ENCODE measurements at places on chromosomes 16 and 17.

DNA sequence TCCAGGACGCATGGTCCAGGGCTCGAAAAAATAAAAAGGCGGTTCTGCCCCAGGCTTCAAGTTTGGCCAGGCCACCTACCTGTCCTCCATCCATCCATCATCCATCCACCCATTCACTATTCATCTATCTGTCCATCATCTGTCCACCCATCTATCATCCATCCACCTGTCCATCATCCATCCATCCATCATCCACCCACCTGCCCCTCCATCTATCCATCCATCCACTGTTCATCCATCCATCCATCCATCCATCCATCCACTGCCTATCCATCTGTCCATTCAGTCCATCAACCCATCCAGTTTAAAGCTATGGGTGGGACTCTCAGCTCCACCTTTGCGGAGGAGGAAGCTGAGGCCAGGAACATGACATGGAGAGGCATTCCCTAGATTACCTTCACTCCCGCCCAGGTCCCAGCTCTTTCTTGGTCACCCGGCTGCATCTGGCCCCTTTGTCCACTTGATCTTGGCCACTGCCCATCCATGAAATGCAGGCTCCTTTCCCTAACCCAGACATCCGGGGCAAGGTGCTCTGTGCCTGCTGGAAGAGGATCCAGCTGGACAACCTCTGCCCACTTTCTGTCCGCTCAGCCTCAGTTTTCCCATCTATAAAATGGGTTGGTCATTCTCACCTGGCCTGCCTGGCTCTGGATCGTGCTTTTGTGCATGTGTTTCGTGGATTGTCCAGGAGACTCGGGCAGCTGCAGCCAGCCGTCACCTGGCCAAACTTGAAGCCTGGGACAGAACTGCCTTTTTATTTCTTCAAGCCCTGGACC lies 236.0 kb upstream of the CIBAR2 start:
- DNase-seq, result no peak

- DNase-seq, result no peak
Measured at GRCh38 chr17:56177361-56177760, 24.1 kb downstream of the ANKFN1 start.

- no peak for DNase-seq
Measured at GRCh38 chr16:58306327-58306726, 11.5 kb upstream of the PRSS54 start.

- no peak for DNase-seq
Measured at GRCh38 chr16:29896841-29897240, 2.5 kb downstream of the SEZ6L2 start.

- no peak for DNase-seq
Measured at GRCh38 chr17:76824093-76824492, 44.1 kb upstream of the MGAT5B start.

DNA sequence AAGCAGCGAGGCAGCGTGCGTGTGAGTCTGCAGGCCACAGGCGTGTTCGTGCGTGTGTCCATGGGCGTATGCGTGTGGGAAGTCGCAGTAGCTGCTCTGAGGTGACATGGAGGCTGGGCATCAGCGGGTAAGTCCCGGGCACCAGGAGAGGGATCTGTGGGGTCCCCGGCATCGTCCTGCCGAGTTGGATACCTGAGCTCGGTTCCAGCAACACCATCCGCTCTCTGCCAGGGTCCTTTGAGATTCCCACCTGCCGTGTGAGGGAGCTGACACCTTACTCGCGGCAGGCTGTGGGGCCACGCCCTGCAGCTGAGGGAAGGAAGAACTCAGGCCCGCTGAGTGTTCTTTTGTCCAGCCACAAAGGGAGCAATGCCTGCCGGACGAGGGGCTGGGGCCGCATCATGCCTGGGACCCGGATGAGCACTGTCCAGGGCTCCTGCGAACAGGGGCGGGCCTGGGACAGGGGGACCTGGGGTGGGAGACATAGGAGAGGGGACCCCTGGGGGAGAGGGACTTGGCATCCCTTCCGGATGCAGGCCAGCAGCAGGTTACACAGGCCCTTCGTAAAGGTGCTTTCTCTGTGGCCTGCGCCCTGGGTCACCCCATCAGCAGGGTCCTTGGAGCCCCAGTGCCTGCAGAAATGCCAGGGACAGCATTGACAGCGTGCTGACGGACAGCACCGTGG lies 5.0 kb upstream of the SNAI3 start:
- DNase-seq, result no peak

DNA sequence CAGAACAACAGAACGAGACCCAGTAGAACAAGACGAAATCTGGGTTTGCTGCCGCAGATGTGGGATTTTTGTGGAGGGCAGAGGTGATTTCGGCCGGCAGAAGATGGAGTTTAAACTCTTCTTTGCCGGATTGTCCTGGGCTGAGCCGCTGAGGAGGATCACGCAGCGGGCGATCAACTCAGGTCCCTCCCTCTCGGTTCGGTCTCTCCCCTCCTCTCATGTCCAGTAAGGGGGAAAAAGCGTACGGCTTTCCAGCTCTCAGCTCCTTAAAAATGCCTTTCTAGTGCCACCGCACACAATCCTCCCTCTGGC lies 2.5 kb downstream of the PHF12 start:
- DNase-seq, result no peak

DNA sequence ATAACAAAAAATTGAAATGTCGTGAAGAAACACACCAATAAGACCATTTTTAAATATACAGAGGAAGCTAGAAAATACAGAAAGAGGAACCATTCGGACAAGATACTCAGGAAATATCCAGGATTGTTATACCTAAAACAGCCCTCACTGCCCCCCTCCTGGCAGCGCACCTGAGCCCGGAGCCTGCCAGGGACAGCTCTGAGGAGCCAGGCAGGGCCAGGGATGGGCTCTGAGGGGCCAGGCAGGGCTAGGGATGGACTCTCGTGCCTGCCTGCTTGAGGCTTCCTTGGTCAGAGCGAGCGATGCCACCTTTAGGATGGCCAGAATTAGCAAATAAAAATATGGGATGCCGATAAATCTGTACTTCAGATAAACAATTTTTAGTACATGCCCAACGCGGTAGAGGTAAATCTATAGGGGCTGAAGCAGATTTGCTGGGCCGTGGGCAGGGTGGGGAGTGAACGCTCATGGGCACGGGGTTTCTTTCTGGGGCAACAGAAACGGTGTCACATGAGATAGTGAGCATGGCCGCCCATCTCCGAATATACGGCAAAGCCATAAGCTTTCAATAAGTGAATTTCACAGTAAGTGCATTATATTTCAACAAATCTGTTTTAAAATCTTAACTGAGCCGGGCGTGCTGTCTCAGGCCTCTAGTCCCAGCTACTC lies 18.2 kb upstream of the CSNK1D start:
- DNase-seq, result no peak

- DNase-seq, result no peak
Measured at GRCh38 chr17:76262732-76263344, 2.3 kb upstream of the UBALD2 start.

DNA sequence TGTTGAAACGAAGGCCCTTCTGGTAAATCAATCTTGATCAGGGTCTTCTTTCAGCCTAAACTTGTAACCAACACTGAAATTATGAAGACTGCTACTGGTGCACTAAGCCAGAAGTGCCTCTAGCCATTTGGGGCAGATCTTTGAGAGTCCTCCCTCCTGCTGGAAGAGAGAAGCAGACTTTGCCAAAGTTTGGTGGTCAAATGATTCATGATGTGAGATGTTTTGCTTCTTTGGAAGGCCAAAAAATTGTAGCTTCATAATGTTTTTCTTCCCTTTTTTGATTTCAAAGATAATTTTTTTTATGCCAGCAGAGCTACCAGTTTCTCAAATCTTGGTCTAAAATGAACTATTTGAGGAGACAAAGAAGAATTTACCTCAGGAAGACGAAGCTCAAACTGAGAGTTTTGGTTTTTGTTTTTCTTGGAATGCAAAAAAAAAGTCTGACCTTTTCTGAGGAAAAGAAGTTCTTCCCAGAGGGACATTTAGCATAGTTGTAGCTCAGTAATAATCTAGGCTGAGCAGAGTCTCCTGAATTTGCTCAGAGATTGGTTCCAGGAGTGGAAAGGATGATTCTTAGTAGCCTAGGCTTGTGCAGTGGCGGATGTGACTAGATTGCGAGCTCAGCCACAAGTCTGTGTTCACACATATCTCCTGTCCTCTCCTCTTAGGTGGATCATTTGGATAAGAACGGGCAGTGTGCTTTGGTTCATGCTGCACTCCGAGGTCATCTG lies 50.9 kb downstream of the CYB561 start:
- DNase-seq, result no peak

GRCh38 chr16:81843683-81844082 lies 64.6 kb downstream of the PLCG2 start:
- DNase-seq, result no peak

GRCh38 chr16:65659758-65660157 lies 537.9 kb upstream of the CDH11 start:
- DNase-seq, result no peak

DNA sequence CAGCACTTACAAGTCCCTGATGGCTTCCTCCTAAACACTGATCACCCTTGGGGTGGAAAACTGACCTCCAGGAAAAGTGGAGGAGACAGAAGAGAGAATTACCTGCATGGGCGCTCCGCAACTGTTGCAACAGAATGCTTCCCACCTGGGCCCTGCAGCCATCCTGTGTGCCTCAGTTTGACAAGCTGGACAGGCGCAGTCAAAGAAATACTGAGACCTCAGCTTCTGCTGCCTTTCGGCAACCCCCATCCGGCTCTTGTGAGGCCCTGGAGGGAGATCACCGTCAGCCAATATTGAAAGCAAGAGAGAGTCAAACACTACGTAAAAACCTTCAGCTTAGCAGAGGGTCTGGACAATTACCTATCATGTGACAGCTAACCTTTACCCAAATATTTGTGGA lies 24.8 kb downstream of the SERPINF1 start:
- DNase-seq, result no peak

GRCh38 chr17:78416791-78417530 lies 38.5 kb downstream of the PGS1 start:
- DNase-seq, result no peak

DNA sequence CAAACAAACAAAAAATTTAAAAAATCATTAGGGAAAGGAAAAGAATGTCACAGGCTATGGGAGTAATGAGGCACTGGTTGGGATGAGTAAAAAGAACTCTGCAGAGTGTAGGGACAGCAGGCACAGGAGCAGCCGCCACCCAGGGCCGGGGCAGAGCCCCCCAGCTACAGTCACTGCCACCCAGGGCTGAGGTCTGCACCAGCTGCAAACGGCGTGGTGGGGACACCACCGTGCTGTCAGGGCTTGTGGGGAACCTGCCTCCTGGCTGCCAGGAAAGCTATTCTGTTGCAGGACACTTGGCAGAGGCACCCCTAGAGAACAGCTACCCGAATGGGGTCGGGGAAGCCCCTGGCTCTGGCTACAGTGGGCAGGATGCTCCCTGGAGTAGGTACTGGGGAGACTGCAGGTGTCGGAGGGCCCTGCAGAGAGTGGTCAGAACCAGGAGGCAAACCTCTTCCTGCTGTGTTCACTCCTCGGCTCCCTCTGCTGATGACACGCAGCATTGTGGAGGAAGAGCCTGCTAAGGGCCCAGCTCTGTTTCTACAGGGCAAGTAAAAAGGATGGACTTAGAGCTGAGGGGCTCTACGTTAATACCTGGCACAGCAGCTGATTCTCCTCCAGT lies 32.3 kb upstream of the CAPN15 start:
- DNase-seq, result no peak

- DNase-seq, result no peak
Measured at GRCh38 chr17:7750321-7750821, 32.8 kb downstream of the DNAH2 start.

- no peak for DNase-seq
Measured at GRCh38 chr16:56373003-56373402, 52.3 kb downstream of the AMFR start.

DNA sequence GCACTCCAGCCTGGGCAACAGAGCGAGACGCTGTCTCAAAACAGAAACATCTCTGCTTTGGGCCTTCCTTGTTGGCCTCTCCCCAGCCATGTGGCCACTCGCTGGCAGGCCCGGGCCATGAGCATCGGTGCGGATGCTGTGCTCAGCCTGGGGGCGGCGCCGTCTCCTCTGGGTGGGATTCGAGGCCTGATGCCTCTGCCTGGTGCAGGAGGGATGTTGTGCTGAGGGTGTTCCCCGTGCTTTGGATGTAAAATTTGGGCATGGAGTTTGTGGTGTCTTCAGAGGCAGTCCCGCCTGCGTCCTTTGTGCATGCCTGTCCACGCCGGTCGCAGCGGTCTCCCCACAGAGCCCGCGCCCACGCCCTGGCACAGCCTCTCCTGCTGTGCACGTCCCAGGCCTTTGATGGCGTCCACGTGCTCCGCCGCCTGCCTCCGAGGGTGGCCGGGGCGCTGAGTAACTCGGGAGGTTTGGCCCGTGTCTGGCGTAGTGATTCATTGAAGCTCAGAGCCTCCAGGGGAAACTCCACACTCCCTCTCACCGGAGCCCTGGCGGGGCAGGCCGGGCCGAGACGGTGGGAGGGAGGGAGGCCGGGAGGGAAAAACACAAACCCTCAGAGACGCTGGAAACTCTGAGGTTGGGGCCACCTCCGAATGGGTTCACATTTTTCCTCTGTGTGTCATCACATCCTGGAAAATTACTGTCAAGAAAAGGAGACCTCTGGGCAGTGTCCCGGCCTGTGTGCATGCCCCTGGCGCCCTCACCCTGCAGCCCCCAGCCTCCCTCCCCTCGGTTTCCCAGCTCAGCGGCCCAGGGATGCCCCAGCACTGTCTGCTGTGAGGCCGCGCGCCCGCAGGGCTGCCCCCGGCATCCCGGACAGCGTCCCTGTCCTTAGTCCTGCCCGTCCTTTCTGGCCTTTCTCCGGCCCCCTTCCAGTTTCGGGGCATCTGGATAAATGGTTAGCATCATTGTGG lies 19.0 kb downstream of the CENPX start:
- no peak for DNase-seq

DNA sequence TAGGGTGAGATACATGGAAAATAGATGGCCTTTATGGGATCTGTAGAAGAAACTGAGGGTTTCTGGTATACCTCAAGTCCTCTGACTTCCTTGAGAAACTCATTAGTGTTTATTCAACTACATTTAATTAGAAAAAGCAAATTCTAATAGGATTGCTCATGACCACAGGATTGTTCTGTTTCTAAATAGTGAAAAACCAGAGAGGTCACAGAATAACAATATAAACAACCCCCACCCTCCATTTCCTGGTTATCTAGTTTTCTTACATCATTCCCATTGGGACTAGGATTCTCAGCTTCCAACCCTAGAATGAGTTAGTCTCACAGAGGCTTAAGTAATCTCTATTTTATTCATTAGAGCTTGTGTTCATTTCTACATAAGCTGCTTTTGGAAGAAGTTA lies 30.0 kb downstream of the SF3B3 start:
- no peak for DNase-seq

GRCh38 chr17:56908001-56908542 lies 5.8 kb downstream of the TRIM25 start:
- no peak for DNase-seq

GRCh38 chr17:81566461-81567126 lies 14.4 kb upstream of the FAAP100 start:
- no peak for DNase-seq

DNA sequence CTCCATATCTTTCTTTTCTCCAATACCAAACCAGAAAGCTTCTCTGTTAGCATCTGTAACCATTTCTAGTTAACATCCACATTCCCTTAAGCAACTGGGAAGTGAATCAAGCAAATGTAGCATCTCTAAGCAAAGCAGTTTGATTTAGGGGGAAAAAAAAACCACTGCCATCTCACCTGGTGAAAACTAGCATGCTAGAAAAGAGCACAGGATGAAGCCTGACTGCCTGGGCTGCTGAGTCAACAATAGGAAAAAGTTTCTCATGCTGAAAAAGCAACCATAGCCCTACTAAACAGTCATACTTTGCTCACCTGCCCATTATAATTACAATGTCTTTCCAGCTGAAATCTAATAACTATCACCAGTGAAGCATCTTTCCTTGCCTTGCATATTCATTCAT lies 139.3 kb downstream of the ANKFN1 start:
- DNase-seq, result no peak
